ENCODE measurements at places on chromosomes 7 and 10.

DNA sequence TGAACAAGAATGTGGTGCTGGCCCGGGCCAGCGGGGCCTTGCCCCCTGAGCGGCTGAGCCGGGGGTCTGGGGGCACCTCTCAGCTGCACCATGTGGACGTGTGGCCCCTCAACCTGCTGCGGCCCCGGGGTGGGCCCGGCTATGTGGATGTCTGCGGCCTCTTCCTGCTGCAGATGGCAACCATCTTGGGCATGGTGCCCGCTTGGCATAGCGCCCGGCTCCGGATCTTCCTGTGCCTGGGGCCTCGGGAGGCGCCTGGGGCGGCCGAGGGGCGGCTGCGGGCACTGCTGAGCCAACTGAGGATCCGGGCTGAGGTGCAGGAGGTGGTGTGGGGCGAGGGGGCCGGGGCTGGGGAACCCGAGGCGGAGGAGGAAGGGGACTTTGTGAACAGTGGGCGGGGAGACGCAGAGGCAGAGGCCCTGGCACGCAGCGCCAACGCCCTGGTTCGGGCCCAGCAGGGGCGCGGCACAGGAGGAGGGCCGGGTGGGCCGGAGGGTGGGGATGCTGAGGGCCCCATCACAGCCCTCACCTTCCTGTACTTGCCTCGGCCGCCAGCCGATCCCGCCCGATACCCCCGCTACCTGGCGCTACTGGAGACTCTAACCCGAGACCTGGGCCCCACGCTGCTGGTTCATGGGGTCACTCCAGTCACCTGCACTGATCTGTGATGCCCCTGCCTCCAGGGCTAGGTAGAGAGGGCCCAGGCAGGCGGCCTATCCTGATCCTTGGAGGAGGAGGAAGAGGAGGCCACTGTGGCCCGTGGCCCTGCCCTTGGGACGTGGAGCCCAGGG lies 1.1 kb upstream of the TRIP6 start:
- DNase-seq = no peak

DNA sequence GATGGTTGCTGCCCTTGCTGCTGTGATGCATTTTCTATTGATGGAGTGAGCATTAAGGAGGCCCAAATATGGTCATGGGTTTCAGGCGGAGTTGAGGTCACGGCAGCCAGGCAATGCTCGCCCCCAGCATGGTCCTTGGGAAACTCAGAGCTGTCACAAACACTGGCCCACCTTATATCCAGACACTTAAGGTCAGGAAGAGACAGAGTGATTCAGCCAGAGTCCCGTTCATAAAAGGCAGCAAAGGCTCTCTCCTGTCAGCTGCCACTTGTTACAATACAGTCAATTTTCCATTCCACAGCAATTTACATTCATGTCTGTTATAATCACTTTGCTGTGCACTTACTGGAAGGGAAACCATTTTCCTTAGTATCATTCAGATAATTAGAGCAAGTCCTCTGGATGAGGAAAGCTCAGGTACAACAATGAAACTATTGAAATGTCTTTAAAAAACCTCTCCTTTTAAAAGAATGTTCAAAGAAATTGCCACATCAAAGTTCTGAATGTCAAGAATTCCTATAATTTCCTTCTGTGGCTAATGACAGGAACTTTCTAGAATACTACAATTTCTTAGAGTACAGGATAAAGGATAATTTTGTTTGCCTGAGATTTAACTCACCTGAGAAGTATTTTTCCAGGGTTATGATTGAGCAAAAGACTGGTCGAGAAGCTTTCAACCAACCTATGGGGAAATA lies 14.8 kb upstream of the ANKRD1 start:
- no peak for DNase-seq

GRCh38 chr10:80136134-80136571 lies 3.6 kb downstream of the PLAC9 start:
- no peak for DNase-seq

- DNase-seq = peak; percentile 24
Measured at GRCh38 chr7:133827707-133828623, 299.2 kb upstream of the LRGUK start.

GRCh38 chr7:17991866-17992648 lies 35.6 kb downstream of the PRPS1L1 start:
- DNase-seq = no peak

DNA sequence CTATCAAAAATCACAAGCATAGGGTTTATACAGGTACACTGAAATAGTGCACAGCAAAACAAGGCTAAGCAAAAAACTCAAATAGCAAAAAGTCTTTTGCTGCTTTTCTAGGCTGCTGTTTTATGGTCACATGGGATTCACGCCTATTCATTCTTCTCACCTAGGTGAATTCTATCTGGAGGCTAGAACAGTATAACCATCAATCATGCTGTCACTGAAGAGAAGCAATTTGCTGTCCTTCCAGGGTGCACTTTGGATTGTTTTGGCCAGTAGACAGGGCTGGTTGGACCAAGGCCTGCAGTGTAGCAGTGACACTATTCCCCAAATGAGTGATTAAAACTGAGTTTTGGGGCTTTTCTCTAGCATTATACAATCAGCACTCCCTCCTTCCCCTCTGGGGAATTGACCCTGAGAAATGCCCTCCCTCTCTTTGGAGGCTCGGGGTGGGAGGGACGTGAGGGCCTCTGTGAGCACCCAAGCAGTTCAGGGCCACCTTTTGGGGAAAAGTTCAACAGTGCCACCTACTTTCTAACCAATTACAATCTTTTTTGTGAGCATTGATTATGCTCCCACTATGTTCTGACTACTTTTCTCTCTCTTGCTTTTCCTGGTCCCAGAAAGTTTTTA lies 16.2 kb upstream of the SND1 start:
- no peak for DNase-seq

DNA sequence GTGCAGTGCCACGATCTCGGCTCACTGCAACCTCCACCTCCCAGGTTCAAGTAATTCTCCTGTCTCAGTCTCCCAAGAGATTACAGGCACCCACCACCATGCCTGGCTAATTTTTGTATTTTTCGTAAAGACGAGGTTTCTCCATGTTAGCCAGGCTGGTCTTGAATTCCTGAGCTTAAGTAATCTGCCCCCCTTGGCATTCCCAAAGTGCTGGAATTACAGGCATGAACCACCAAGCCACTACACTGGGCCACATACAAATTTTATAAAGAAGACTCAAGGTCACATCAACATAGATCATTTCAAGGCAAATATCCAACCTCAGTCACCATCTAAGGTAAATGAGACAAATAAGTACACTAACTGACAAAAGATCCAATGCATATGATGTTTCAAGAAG lies 32.1 kb downstream of the IGF2BP3 start:
- DNase-seq = no peak

DNA sequence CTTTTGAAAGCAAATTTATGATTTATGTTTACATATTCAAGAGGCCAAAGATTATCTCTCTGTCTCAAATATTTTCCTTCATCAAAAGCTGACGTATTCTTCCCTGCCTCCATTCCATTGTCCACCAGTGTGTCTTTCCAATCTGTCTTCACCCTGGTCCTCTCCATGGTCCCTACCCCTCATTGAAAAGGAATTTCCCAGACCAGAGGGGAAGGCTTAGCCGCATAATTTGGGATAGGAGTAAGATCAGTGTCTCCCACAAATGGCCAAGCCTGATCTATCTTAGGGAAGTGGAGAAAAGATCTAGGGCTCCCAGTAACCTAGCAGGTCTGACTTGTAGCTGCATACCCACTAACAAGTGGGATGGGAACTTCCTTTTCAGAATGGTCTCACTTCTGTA lies 46.3 kb upstream of the ZNF800 start:
- DNase-seq = no peak

GRCh38 chr7:35754741-35755140 lies 46.1 kb upstream of the SEPTIN7 start:
- no peak for DNase-seq

All from GM12878 (cell line).